Mononuclear cell (primary cell): ENCODE measurements at places on chromosomes 11 and 22. TPM values are rescaled to one million over a fixed set of nuclear protein-coding genes. Genes with fewer than 3 reads are reported as not detected.

OR51G1 gene
- not detected for total RNA-seq

FREY1 gene
- 1.6 TPM for total RNA-seq

GLYATL1 gene
- total RNA-seq: 0.10 TPM

RAB36 gene
- total RNA-seq: not detected

ZNF280A gene
- 0.10 TPM for total RNA-seq

OR51A7 gene
- not detected for total RNA-seq

CALCA gene
- not detected for total RNA-seq

ANAPC15 gene
- total RNA-seq: 30.2 TPM

MPPED2 gene
- 0.21 TPM for total RNA-seq

CRYBA4 gene
- not detected for total RNA-seq

KCNJ4 gene
- not detected for total RNA-seq

LMO2 gene
- 28.4 TPM for total RNA-seq

OVCH2 gene
- total RNA-seq: not detected

MARK2 gene
- 19.4 TPM for total RNA-seq

KRTAP5-2 gene
- total RNA-seq: not detected

CASP5 gene
- total RNA-seq: 0.84 TPM

PDGFB gene
- 1.2 TPM for total RNA-seq

STK33 gene
- 1.2 TPM for total RNA-seq

NAALADL1 gene
- total RNA-seq: 6.6 TPM

OR4P4 gene
- total RNA-seq: not detected

RGL4 gene
- 9.2 TPM for total RNA-seq

CRYBB2 gene
- not detected for total RNA-seq

MICAL2 gene
- 14.5 TPM for total RNA-seq

C22orf23 gene
- total RNA-seq: not detected

CNGA4 gene
- total RNA-seq: 0.21 TPM

FGF3 gene
- total RNA-seq: not detected

BIRC2 gene
- total RNA-seq: 218 TPM

ASCL3 gene
- total RNA-seq: not detected

YPEL4 gene
- total RNA-seq: 1.3 TPM

APOA1 gene
- total RNA-seq: 0.31 TPM

CYTH4 gene
- 124 TPM for total RNA-seq

HBG2 gene
- total RNA-seq: 3.9 TPM
